ENCODE measurements at places on chromosomes 6 and 20.

DNA sequence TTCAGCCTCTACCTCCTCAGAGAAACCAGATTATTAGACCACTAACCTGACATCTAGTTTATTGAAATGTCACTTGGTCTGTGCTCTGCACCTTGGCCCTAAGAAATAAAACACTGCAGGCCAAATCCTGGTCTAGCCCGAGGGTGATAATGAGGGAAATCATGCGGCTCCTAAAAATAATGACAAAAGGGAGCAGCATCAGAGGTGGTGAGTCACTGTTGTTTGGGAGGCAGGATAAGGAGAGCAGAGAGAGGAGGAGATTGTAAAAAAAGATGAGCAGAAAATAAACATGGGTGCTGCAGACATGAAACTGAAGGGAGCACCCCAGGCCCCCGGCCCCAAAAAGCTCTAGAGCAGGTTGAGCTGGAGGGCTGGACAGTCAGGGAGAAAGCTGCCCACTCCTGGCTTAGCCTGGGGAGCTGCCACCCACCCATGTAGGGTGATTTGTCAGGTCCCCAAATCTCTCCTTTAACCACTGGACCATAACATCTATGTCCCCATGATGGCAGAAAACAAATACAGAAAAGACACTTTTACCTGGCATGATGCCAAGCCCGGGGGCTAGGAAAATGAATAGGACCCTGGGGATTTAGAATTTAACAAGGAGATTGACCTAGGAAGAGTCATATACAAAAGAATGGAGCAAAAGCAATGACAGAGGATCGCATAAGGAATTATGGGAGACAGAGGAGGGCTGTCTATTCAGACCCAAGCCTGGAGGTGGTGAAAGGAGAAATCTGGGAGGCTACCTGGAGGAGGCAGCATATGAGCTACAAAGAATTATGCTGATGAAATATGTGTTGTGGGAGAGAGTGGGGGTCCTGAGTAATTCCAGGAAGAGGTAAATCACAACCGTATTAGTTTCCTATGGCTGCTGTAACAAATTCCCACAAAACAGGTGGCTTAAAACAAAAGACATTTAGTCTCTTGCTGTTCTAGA lies 103.7 kb downstream of the SNAP25 start:
- DNase-seq, result no peak

DNA sequence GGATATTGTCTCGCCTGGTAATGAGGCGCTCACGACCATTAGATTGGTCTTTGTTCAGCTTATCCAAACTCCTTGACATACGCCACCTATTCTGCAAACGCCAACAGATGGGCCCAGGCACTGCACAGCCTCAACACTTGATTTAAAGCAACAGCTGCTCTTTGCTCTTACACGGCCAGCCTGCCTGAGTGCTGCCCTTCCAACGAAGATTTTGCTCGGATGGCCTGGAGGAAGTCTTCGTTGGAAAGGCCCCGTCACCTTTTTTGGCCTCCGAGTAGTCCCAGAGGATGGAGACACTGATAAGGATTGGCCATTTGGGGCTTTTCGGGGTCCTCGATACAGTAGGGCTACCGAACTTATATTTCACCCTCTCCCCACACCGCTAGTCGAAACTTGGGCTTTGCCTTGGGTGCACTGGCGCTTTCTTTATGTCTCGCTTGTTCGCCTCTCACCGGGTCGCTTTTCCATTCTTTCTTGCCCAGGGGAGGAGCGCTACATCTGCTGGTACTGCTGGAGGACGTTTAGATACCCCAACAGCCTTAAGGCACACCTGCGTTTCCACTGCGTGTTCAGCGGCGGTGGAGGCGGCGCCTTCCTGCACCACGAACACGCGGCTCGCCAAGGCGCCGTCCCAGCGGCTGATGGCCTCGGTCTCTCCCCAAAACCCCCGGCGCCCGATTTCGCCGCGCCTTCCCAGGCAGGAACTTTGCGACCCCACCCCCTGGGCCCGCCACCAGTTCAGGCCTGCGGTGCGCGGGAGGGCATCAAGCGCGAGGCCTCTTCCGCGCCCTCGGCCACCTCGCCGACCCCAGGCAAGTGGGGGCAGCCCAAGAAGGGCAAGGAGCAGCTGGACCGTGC lies 6.1 kb downstream of the PRDM13 start:
- no peak for DNase-seq

DNA sequence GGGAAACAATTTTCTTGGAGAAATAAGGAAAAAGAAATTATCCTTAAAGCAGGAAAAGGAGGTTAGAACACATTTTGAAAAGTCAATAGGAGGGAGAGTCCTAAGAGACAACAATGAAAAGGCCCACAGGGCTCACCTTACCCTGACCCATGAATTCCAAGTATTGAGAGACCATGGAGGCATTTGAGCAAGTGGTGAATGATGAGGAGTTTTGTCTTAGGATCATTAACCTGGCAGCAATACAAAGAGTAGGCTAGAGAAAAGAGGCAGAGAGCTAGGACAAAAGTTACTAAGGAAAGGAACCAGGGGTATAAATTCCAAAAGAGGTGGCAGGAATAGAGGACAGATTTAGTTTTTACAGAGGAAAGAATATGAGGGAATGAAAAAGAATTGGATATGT lies 44.7 kb downstream of the PACRG start:
- DNase-seq, result no peak

DNA sequence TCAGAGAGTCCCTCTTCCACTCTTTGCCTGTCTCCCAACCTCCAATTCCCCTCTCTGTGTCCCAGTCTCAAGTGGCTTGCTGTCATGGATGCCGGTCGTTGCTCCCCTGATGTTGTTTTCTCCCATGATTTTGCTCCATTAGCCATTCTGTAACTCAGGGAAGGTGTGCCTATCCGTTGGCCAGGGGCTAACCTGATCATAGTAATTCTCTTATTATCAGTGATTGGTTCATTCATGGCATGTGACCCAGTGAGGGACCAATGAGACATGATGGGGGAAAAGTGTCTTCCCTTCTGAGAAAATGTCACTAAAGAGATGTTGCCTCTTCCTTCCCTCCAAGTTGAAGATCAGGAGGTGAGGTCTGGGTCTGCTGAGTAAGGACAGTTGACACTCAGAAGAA lies 214.5 kb downstream of the FARS2 start:
- no peak for DNase-seq

- no peak for DNase-seq
These were observed 11.2 kb downstream of the TLDC2 start for GRCh38 chr20:36886859-36887751.

DNA sequence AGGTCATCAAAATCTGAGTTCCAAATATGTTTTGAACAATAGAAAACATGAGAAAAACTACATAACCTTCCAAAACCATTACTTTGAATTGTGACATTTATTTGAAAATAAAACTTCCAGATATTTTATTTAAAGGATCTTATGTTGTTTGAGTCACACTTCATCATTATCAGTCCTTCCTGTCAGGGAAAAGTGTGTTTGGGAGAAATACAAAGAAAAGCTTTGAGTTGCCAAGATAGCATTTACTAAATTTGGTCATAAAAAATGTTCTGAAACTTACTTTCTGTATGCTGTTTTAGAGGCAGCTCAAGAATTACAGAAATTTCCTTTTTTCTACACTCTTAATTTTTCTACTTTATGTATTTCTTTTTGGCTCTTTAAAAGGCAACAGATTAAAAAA lies 208.2 kb upstream of the RIN2 start:
- DNase-seq, result no peak

- DNase-seq, result no peak
These were observed 175.1 kb upstream of the JAG1 start for GRCh38 chr20:10848810-10849370.

- DNase-seq, result no peak
These were observed 43.8 kb downstream of the ARFGEF2 start for GRCh38 chr20:48965189-48965910.
